ENCODE measurements at places on chromosomes 1 and 21. TPM values are rescaled to one million over a fixed set of nuclear protein-coding genes. Genes with fewer than 3 reads are reported as not detected.

The SLC16A1 gene
- total RNA-seq: 58.1 TPM

The PODN gene
- 4.1 TPM for total RNA-seq

DNA sequence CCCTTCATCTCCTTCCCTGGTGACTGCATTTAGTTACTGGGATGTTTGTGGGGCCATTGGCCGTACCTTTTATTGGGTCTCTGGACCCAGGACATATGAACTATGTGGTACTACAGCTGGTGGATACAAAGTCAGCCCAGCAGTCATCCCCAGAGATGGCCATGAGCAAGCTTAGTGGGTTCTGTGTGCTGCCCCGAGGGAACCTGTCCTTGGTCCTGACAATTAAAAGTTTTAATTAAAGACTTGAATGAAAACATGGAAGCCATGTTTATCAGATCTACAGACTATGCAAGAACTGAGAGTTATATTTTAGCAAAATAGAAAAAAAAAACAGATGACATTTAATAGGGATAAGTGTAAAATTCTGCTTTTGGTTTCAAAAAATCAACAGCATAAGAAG is 2.8 kb upstream of the NES start:
- H3K27ac ChIP-seq: no peak overlapping the region
- H3K36me3 ChIP-seq: no peaks in the 10 kb centered on the region
- no peak for DNase-seq

DNA sequence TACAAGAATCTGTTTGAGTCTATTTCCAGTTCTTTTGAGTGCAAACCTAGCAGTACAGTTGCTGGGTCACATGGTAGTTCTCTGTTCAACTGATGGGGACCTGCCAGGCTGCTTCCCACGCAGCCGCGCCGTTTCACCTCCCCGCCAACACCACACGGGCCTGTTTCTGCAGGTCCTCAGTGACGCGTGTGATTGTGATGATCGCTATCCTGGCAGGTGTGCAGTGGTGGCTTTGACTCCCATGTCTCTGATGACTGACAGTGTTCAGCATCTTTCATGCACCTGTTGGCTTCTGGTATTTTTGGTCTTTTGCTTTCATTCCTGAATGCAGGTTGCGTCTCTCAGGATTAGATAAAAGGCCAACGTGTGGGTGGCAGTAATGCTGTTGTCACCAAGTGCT is 41.6 kb downstream of the FAAP20 start:
- no peak for DNase-seq
- peaks cover 2% of the 10 kb centered on the region for H3K36me3 ChIP-seq
- H3K4me1 ChIP-seq: no peaks in the 10 kb centered on the region
- H3K4me3 ChIP-seq: no peak overlapping the region

The DNAH14 gene
- 16.0 TPM for total RNA-seq

The SHISAL2A gene
- not detected for total RNA-seq

GRCh38 chr21:33266789-33267135 is 595 bp downstream of the IL10RB start:
- H3K4me3 ChIP-seq: peak overlapping the region; percentile 87
- H3K27ac ChIP-seq: peak overlapping the region; percentile 69
- no peak for DNase-seq
- H3K36me3 ChIP-seq: peaks cover 16% of the 10 kb centered on the region

DNA sequence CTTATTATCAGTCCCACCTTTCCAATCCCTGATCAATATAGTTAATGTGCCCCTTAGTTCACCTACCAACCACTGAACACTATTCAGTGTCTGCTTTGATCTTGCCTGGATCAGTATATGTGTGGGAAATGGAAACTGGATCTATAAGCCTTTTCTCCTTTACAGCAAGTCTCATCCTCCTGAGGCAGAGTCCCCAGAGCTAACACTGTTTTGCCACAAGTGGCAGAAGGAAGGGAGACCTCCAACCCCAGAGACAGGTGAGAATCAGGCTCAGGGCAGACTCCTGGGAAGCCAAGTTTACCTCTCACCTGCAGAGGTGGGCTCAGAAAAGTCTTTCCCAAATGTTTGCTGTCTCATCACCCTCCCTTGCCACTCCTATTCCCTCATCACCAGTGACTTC is at the start of gene OR6N2:
OR6N2 (minus strand) TSS at position 101 of the 400 bp plus-strand sequence. CDS start 3,569 bp downstream, outside the sequence.
- H3K4me1 ChIP-seq: no peaks in the 10 kb centered on the region
- DNase-seq: no peak
- no peak within 1 kb of the TSS for H3K4me3 ChIP-seq
- H3K27ac ChIP-seq: no peak within 1 kb of the TSS

DNA sequence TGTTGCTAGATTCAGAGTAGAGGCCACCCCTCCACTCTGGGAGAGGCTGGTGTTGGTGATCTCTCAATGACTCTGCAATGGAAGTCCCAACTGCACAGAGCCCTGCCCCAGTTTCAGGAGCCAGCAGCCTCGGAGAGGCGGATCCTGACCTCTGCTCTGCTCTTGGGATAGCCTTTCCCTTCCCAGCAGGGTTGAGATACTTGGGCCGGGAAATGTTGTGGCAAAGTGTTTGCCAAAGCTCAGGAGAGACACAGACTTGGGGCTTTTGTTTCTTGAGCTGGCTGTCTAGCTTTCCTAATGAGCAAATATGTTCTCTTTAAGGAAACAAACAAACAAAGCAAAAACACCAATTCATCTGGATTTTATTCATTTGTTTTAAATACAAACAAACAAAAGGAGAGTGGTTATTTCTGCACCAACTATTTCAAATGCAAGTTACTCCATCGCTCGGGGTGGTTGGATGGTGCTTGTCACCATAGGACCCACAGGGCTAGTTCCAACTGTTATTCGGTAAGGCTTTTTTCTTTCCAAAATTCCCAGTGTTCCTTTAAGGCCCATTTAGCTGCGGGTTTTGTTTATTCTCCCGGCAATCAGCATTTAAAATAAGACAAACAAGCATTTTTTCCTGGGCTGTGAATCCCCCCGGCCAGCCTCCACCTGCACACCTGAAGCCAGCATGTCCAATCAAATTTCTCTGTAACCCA is 193.9 kb upstream of the LMO4 start:
- no peaks in the 10 kb centered on the region for H3K36me3 ChIP-seq
- peaks cover 6% of the 10 kb centered on the region for H3K4me1 ChIP-seq
- H3K4me3 ChIP-seq: no peak overlapping the region

DNA sequence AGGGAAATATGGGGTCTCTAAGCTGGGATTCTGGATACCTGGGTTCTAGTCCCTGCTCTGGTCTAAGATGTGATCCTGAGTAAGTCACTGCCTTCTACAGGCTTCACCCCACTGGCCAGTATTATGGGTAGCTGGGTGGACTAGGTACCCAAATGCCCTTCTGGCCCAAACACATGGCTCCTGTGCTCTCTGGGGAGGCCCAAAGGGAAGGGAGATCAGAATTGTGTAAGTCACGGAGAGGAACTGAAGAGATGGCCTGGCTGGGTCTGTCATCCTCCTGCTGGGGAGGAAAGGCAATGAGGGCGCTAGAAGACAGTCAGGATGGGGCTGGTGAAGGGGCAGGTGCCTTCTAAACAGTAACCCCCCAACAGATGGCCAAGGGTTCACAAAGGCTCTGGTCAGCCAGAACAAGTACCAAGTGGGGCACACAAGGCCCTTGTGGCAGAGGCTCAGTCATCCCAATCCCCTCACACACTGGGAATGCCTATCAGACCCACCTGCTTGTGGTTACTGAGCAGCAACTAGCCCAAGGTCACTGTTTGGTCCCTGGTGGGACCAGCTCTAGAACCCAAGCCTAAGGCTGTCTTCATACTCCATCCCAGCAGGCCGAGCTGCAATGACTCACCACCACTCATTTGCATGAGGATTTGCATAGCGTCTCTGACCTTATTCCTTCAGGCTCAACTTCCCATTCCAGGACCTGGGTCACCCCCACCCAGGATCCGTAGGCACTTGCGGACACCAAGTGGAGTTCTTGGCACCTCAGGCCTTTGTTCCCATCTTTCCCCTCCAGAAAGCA is 9.2 kb downstream of the MEF2D start:
- no peak for DNase-seq
- peak overlapping the region; percentile 65 for H3K4me3 ChIP-seq
- H3K4me1 ChIP-seq: peaks cover 97% of the 10 kb centered on the region
- peaks cover 1% of the 10 kb centered on the region for H3K36me3 ChIP-seq

DNA sequence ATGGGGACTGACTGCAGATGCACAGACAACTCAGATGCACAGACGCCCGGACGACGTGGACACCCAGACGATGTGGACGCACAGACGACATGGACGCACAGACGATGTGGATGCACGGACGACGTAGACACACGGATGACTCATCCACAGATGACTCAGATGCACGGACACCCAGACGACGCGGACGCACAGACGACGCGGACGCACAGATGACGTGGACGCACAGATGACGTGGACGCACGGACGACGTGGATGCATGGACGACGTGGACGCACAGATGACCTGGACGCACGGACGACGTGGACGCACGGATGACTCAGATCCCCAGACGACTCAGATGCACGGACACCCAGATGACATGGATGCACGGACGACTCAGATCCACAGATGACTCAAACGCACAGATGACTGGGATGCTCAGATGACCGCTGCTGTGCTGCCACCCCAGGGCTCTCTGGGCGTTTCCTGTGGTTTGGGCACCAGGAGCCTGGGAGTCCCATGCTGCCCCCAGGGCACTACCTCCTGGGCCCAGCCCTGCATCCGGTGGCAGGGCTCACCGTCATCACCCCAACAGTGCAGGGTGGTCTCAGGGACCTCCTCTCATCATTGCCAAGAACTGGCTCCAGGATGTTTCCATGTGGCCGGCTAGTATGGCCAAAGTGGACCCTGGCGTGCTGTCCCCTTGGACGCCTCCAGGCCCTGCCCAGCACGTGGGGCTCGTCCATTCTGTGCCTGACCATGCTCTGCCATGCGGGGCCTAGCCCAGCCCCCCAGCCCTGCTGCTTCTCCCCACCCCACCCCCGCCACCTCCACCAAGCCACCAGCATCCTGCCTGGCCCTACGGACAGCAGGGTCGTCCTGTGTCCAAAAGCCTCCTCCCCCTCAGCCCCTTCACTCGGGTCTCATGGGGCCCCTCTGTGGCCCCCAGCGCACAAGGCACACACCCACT is 14.0 kb downstream of the FAAP20 start:
- peaks cover 6% of the 10 kb centered on the region for H3K36me3 ChIP-seq
- DNase-seq: peak; percentile 93
- H3K27ac ChIP-seq: no peak overlapping the region
- H3K4me3 ChIP-seq: no peak overlapping the region
- peaks cover 5% of the 10 kb centered on the region for H3K4me1 ChIP-seq

- no peaks in the 10 kb centered on the region for H3K4me1 ChIP-seq
- H3K36me3 ChIP-seq: no peaks in the 10 kb centered on the region
- H3K27ac ChIP-seq: no peak overlapping the region
- no peak overlapping the region for H3K4me3 ChIP-seq
- H3K27me3 ChIP-seq: peaks cover 19% of the 10 kb centered on the region
Measured at GRCh38 chr1:221511797-221512196, 230.1 kb downstream of the DUSP10 start.

DNA sequence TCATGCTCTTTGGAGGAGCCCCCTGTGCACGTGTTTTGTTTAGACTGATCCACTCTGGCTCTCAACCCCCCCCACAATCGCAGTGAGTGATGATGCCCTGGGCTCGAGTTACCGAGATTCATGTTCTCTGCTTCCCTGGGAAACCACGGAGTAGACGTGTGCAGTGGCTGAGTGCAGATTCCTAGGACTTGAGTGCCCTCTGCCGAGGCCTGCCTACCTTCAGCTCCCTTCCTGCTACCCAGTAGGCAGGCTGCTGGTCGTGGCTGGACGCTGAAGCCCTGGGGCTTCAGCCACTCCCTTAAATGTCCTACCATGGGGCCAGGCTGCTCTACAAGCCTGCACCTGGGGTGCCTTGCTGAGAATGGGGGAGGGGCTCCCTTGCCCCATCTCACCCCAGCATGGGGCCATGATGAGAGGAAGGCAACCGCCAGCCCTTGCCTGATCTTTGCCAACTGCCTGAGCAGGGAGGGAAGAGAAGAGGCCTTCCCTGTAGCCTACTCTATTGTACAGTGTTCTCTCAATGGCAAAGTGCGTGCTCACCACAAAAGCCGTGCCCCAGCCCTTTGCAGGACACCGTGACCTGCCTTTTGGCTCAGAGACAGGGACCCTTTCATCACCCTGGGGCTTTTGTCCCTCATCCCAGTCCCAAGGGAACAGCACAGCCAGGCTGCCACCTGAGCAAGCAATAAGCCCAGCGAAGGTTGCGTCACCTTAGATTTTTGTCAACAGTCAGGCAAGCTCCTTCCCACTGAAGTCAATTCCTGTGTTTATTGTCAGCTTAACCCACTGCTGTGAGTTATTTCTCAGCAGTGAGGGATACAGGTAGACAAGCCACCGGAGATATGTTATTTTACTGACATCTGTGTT is 4.1 kb upstream of the GRIK3 start:
- no peak for DNase-seq
- no peaks in the 10 kb centered on the region for H3K4me1 ChIP-seq
- peaks cover 1% of the 10 kb centered on the region for H3K36me3 ChIP-seq

DNA sequence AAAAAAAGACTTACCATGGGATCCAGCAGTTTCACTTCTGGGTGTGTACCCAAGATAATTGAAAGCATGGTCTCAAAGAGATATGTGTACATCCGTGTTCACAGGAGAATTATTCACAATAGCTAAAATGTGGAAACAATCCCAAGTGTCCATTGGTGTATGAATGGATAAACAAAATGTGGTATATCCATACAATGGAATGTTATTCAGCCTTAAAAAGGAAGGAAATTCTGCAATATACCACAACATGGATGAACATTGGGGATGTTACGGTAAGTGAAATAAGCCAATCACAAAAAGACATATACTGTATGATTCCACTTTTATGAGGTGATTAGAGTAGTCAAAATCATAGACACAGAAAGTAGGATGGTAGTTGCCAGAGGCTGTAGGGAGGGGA is 7.0 kb upstream of the TUT4 start:
- no peaks in the 10 kb centered on the region for H3K27me3 ChIP-seq
- peaks cover 1% of the 10 kb centered on the region for H3K36me3 ChIP-seq
- no peak overlapping the region for H3K27ac ChIP-seq
- H3K4me3 ChIP-seq: no peak overlapping the region
- peaks cover 3% of the 10 kb centered on the region for H3K4me1 ChIP-seq

DNA sequence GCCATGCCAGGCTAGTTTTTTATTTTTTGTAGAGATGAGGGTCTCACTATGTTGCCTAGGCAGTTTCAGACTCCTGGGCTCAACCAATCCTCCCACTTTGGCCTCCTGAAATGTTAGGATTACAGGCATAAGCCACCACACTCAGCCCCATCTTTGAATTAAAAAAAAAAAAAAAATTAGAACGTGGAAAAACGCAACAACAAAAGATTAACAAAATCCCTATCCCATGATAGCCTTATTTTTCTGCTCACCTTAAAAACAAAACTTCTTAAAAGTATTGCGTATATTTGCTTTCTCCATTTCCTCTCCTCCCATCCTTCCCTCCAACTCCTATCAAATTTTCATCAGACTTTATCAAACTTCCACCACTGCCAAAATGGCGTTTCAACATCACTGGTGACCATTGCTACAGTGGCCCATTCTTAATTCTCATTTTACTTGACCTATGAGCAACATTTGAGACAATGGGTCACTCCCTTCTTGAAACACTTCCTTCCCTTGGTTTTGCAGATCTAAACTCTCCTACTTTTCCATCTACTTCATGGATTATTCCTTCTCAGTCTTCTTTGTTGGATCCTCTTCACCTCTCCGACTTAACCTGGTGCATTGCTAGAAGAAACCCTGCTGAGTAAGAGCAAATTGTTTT is 579 bp upstream of the ZNF684 start:
- no peak for DNase-seq
- H3K36me3 ChIP-seq: peaks cover 3% of the 10 kb centered on the region
- H3K27ac ChIP-seq: peak overlapping the region; percentile 98
- no peaks in the 10 kb centered on the region for H3K27me3 ChIP-seq
- H3K4me1 ChIP-seq: peaks cover 27% of the 10 kb centered on the region

The GJA9 gene
- total RNA-seq: not detected
